Uterus (tissue), 4 donors: ENCODE measurements at places on chromosomes 6 and 20. TPM values are rescaled to one million over a fixed set of nuclear protein-coding genes. Genes with fewer than 3 reads are reported as not detected.
A peak's percentile ranks its signal among the peaks of the same experiment; 100 is the strongest.

SLC26A8 gene
- not detected for total RNA-seq

MUCL3 gene
- total RNA-seq: not detected

- no peaks in the 10 kb centered on the region for H3K4me1 ChIP-seq
- no peaks in the 10 kb centered on the region for H3K27me3 ChIP-seq
- DNase-seq: no peak
- no peaks in the 10 kb centered on the region for H3K36me3 ChIP-seq
- no peak overlapping the region for H3K27ac ChIP-seq
Measured at GRCh38 chr20:16580620-16581019, 7.4 kb upstream of the KIF16B start.

ADGB gene
- total RNA-seq: 1.9 TPM

- DNase-seq: no peak
- no peaks in the 10 kb centered on the region for H3K4me1 ChIP-seq
- no peak overlapping the region for H3K4me3 ChIP-seq
- H3K36me3 ChIP-seq: no peaks in the 10 kb centered on the region
- no peak overlapping the region for H3K27ac ChIP-seq
- no peaks in the 10 kb centered on the region for H3K27me3 ChIP-seq
Measured at GRCh38 chr20:49821870-49822331, 9.3 kb downstream of the SLC9A8 start.

DNA sequence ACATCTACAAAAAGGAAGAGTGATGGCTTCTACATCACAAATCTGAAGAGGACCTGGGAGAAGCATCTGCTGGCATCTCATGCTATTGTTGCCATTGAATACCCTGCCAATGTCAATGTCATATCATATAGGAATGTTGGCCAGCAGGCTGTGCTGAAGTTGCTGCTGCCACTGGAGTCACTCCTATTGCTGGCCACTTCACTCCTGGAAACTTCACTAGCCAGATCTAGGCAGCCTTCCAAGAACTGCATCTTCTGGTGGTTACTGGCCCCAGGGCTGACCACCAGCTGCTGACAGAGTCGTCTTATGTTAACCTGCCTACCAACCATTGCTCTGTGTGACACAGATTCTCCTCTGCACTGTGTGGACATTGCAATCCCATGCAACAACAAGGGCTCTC lies 111.8 kb downstream of the PERP start:
- H3K4me3 ChIP-seq: no peak overlapping the region
- H3K27ac ChIP-seq: no peak overlapping the region
- no peaks in the 10 kb centered on the region for H3K36me3 ChIP-seq
- no peaks in the 10 kb centered on the region for H3K4me1 ChIP-seq
- DNase-seq: no peak

- H3K27ac ChIP-seq: peak overlapping the region; percentile 18
- no peaks in the 10 kb centered on the region for H3K27me3 ChIP-seq
- no peaks in the 10 kb centered on the region for H3K36me3 ChIP-seq
Measured at GRCh38 chr6:139920776-139921100, 546.3 kb upstream of the CITED2 start.

B3GAT2 gene
- total RNA-seq: not detected

DNA sequence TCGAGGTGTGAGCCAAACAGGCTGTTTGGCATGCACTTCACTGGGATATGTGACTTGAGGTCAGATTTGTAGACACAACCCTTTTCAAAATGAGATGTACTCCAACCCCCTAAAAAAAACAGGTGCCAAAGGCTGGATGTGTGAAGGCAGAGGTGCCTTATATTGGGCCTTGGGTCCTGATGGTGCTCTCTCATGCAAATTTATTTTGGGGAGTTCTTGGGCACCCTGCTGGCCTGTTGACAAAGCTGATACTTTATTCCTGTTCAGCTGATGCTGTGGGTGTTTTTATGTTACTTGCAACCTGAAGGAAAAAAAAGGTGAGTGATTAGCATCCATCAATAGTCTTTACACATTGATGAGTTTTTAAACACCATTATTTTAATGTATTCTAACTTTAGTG lies 121.5 kb downstream of the DNAH8 start:
- no peaks in the 10 kb centered on the region for H3K27me3 ChIP-seq
- no peak overlapping the region for H3K27ac ChIP-seq
- H3K4me1 ChIP-seq: no peaks in the 10 kb centered on the region
- no peaks in the 10 kb centered on the region for H3K36me3 ChIP-seq
- no peak overlapping the region for H3K4me3 ChIP-seq
- no peak for DNase-seq

NFYA gene
- 24.6 TPM for total RNA-seq

GRCh38 chr6:36121787-36122494 lies 8.4 kb upstream of the MAPK13 start:
- H3K27me3 ChIP-seq: no peaks in the 10 kb centered on the region
- H3K4me1 ChIP-seq: no peaks in the 10 kb centered on the region
- no peak for DNase-seq
- no peak overlapping the region for H3K4me3 ChIP-seq
- H3K36me3 ChIP-seq: no peaks in the 10 kb centered on the region
- H3K27ac ChIP-seq: no peak overlapping the region

- no peaks in the 10 kb centered on the region for H3K27me3 ChIP-seq
- no peak overlapping the region for H3K27ac ChIP-seq
- H3K4me3 ChIP-seq: no peak overlapping the region
- no peaks in the 10 kb centered on the region for H3K4me1 ChIP-seq
Measured at GRCh38 chr20:40863355-40863919, 165.2 kb upstream of the TOP1 start.

GRCh38 chr6:4139272-4139671 lies 3.9 kb upstream of the ECI2 start:
- H3K4me1 ChIP-seq: no peaks in the 10 kb centered on the region
- DNase-seq: no peak
- no peaks in the 10 kb centered on the region for H3K36me3 ChIP-seq
- H3K4me3 ChIP-seq: no peak overlapping the region
- no peaks in the 10 kb centered on the region for H3K27me3 ChIP-seq

DNA sequence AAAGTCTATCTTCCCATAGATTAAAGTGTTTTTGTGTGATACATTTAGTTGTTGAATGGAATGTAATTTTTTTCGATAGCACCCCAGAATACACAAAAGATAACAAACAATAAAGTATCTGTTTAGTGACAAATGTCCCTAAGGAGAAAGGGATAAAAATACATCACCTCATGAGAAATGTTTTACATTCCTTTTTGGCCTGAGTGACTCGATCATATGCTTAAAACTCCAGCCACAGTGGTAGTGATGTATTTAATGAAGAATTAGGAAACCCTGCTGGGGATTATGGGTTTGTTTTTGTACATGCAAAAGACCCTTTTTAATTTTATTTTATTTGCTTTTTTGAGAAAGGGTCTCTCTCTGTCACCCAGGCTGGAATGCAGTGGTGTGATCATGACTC lies 4.3 kb upstream of the SGK1 start:
- H3K4me1 ChIP-seq: no peaks in the 10 kb centered on the region
- H3K27me3 ChIP-seq: no peaks in the 10 kb centered on the region
- H3K36me3 ChIP-seq: no peaks in the 10 kb centered on the region

GRCh38 chr6:6746333-6746969 lies 157.9 kb downstream of the LY86 start:
- H3K27ac ChIP-seq: no peak overlapping the region
- H3K4me1 ChIP-seq: peaks cover 17% of the 10 kb centered on the region
- H3K36me3 ChIP-seq: no peaks in the 10 kb centered on the region
- DNase-seq: no peak
- H3K27me3 ChIP-seq: no peaks in the 10 kb centered on the region
- H3K4me3 ChIP-seq: no peak overlapping the region

DNA sequence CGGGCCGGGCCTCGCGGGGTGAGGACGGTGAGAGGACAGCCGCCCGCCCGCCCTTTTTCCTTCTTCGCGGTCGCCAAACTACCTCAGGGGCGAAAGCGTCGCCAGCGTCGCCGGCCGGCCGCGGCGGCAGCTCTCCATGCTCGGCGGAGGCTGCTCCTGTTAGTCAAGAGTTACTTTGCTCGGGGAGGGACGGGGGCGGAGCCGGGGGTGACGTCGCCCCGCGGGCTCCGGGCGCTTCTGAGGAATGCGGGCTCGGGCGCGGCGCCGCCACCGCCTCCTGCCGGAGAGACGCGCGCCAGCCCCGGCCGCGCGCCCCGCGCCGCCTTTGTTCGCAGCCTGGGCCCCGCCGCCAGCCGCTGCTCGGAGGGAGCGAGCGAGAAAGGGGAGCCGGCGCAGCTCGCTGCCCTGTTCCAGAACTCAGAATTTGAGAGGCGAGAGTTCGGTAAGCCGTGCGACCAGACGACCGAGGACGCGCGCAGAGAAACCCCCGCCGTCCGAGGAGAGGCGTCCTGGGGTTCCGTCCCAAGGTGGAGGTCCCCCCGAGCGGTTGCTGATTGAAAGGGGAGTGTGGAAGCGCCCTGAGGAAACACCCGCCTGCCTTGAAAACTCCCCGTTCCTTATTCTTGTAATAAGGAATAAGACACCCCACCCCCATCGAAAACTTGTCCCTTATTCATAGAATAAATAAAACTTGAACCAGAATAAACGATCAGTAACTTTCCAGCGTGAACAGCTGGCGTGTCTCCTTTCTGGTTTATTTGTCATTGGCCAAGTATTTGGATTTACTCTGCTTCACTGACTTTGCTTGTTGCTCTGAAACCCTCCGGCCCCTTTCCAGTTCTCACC lies at the start of gene PTPRK:
PTPRK (minus strand) TSS at position 164 of the 846 bp plus-strand sequence. CDS start 241 bp downstream, outside the sequence.
- H3K27ac ChIP-seq: peak within 1 kb of the TSS; percentile 91
- no peaks in the 10 kb centered on the region for H3K36me3 ChIP-seq
- H3K4me1 ChIP-seq: no peaks in the 10 kb centered on the region
- peak within 1 kb of the TSS; percentile 68 for H3K4me3 ChIP-seq
- H3K27me3 ChIP-seq: no peaks in the 10 kb centered on the region
- peak; percentile 93 for DNase-seq

- DNase-seq: no peak
- H3K27ac ChIP-seq: no peak overlapping the region
- H3K36me3 ChIP-seq: no peaks in the 10 kb centered on the region
- no peak overlapping the region for H3K4me3 ChIP-seq
- no peaks in the 10 kb centered on the region for H3K4me1 ChIP-seq
Measured at GRCh38 chr20:31500527-31500926, 13.7 kb upstream of the HM13 start.

EPPIN gene
- total RNA-seq: not detected

DNA sequence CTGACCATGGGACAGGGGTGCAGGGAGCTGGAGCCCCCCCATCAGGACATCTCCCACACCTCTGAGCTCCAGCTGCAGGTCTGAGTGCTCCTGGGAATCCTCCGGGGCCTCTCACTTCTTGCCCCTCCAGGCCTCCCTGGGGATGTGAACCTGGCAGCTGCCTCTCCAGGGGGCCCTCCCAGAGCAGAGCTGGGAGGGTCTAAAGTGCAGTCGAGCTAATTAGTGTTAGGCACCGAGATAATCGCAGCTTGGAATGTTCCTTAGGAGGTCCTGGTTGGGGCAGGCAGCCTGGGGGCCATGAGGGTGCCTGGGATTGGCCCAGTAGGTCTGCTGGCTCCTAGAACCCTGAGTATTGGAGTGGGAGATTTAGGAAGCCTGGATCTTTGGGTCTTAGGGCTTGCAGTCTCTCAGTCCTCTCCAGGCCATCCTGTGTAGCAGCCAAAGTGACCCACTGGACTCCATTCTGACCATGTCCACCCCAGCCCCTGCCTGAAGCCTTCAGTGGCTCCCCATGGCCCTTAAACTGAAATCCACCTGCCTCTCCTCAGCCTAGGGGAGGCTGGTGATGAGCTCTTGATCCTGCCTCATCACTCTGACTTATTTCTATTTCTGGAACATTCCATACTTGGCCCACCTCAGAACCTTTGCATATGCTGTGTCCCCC lies 26.0 kb downstream of the CEBPB start:
- DNase-seq: no peak
- H3K27me3 ChIP-seq: no peaks in the 10 kb centered on the region
- no peaks in the 10 kb centered on the region for H3K36me3 ChIP-seq

GPSM3 gene
- 9.7 TPM for total RNA-seq

- H3K4me1 ChIP-seq: peaks cover 5% of the 10 kb centered on the region
- no peak within 1 kb of the TSS for H3K4me3 ChIP-seq
- no peaks in the 10 kb centered on the region for H3K27me3 ChIP-seq
- H3K27ac ChIP-seq: peak within 1 kb of the TSS; percentile 88
Measured at GRCh38 chr6:31776989-31777666, at the start of gene VWA7. Gene VWA7, minus strand, starts transcription at chr6:31777328. Its CDS starts 549 bp downstream, at chr6:31776779.

RBPJL gene
- total RNA-seq: not detected

DNA sequence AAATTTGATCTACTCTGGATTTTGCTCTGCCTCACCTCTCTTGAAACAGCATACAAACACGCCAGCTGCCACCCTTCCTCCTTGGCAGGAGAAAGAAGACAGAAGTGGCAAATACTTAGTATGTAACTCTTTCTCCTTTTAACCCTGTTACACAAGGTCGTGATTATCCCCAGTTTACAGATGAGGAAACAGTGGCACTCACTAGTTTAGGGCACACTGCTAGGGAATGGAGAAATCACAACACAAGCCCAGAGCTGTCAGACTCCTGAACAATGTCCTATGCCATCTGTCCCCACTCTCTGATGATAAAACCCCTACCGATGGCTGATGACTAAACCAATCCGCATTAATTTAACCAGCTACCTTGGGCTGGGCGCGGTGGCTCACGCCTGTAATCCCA lies 79.7 kb downstream of the FGD2 start:
- H3K4me1 ChIP-seq: peaks cover 13% of the 10 kb centered on the region
- no peak overlapping the region for H3K4me3 ChIP-seq
- DNase-seq: no peak
- H3K36me3 ChIP-seq: no peaks in the 10 kb centered on the region
- peak overlapping the region; percentile 68 for H3K27ac ChIP-seq
- H3K27me3 ChIP-seq: no peaks in the 10 kb centered on the region

GRCh38 chr6:44739181-44739580 lies 351.7 kb downstream of the CDC5L start:
- DNase-seq: no peak
- no peaks in the 10 kb centered on the region for H3K36me3 ChIP-seq
- no peak overlapping the region for H3K4me3 ChIP-seq
- no peak overlapping the region for H3K27ac ChIP-seq
- no peaks in the 10 kb centered on the region for H3K27me3 ChIP-seq

GRCh38 chr20:45456632-45457031 lies 12.9 kb upstream of the WFDC2 start:
- no peak overlapping the region for H3K27ac ChIP-seq
- H3K27me3 ChIP-seq: no peaks in the 10 kb centered on the region
- no peak overlapping the region for H3K4me3 ChIP-seq
- DNase-seq: no peak

- H3K4me1 ChIP-seq: peaks cover 4% of the 10 kb centered on the region
- no peak overlapping the region for H3K4me3 ChIP-seq
- DNase-seq: no peak
Measured at GRCh38 chr6:167540796-167541195, 215.9 kb downstream of the TTLL2 start.

XKR7 gene
- total RNA-seq: 0.14 TPM

GRCh38 chr6:128597956-128598355 lies 77.6 kb upstream of the PTPRK start:
- no peaks in the 10 kb centered on the region for H3K4me1 ChIP-seq
- no peak overlapping the region for H3K27ac ChIP-seq

RSPH4A gene
- total RNA-seq: 8.0 TPM

- no peak overlapping the region for H3K27ac ChIP-seq
- no peaks in the 10 kb centered on the region for H3K4me1 ChIP-seq
- H3K27me3 ChIP-seq: no peaks in the 10 kb centered on the region
- no peak for DNase-seq
- H3K4me3 ChIP-seq: no peak overlapping the region
- no peaks in the 10 kb centered on the region for H3K36me3 ChIP-seq
Measured at GRCh38 chr20:59211208-59211765, 47.7 kb downstream of the ZNF831 start.

COX4I2 gene
- total RNA-seq: not detected

CPNE5 gene
- 9.5 TPM for total RNA-seq

GRCh38 chr6:24845578-24845977 lies 46.9 kb upstream of the ARMH2 start:
- no peaks in the 10 kb centered on the region for H3K27me3 ChIP-seq
- H3K36me3 ChIP-seq: no peaks in the 10 kb centered on the region
- no peak for DNase-seq
- H3K4me1 ChIP-seq: no peaks in the 10 kb centered on the region

GRCh38 chr20:1741309-1742048 lies 83.9 kb upstream of the SIRPG start:
- no peaks in the 10 kb centered on the region for H3K4me1 ChIP-seq
- DNase-seq: no peak
- H3K36me3 ChIP-seq: no peaks in the 10 kb centered on the region
- H3K4me3 ChIP-seq: no peak overlapping the region
- H3K27me3 ChIP-seq: no peaks in the 10 kb centered on the region
